A673 (cell line): ENCODE measurements at places on chromosomes 4 and X.
A peak's percentile ranks its signal among the peaks of the same experiment; 100 is the strongest.

- DNase-seq = no peak
Observed at GRCh38 chr4:70236125-70236524, 6.3 kb upstream of the CSN3 start.

DNA sequence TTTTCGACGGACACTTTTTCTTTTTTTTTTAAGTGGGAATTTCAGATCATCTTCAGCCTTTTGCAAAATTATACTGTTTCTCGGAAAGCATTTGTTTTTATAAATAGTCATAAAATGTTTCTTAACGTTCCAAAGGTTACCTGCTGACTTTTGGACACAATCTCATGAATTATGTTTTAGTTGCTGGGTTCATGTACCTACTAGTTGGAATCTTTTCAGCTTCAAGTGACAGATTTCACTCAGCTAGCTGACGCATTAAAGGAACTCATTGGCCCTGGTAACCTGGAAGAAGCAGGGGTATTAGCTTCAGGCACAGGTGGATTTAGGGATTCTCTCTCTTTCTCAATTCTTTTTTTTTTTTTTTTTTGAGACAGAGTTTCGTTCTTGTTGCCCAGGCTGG lies 66.5 kb downstream of the TMEM131L start:
- DNase-seq = no peak

- DNase-seq = no peak
Observed at GRCh38 chr4:30461218-30461617, 259.0 kb upstream of the PCDH7 start.

DNA sequence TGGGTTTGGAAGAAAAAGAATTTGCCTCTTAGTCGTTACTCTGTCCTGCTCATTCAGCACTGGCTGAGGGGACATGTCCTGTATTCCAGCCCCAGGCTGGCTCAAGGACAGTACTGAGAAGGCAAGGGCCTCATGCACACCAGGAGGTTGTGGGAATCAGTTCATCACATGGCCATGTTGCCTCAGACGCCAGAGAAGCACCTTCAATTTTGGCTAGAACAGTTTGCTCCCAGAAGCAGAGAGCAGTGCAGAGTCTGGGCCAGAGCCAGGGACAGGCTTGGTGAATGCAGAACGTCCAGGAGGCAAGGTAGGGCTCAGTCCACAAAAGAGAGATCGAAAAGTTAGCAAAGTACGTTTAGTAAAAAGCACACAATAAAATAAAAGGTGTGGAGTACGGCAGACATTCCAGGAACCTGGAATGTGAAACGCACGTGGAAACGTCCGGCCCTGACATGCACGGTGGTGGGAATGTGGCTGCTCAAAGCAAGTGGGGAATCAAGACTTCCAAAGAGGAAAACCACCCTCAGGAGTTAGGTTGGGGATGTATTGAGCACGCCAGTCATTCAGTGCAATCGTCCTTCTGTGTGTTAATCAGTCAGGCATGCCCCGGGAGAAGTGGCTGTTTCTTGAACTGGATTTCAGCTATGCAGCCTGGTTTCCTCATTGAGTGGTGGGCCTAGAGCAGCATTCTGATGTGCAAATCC lies 1.2 kb upstream of the SLC2A9 start:
- DNase-seq = no peak

GRCh38 chr4:10335050-10335449 lies 122.2 kb downstream of the ZNF518B start:
- no peak for DNase-seq

- no peak for DNase-seq
Observed at GRCh38 chrX:153074262-153074899, 2.1 kb downstream of the PNMA6A start.

- no peak for DNase-seq
Observed at GRCh38 chrX:111376897-111377578, 35.0 kb downstream of the DCX start.

GRCh38 chrX:17527135-17527701 lies 152.2 kb downstream of the NHS start:
- no peak for DNase-seq

- no peak for DNase-seq
Observed at GRCh38 chr4:173859091-173859713, 329.2 kb upstream of the HAND2 start.

DNA sequence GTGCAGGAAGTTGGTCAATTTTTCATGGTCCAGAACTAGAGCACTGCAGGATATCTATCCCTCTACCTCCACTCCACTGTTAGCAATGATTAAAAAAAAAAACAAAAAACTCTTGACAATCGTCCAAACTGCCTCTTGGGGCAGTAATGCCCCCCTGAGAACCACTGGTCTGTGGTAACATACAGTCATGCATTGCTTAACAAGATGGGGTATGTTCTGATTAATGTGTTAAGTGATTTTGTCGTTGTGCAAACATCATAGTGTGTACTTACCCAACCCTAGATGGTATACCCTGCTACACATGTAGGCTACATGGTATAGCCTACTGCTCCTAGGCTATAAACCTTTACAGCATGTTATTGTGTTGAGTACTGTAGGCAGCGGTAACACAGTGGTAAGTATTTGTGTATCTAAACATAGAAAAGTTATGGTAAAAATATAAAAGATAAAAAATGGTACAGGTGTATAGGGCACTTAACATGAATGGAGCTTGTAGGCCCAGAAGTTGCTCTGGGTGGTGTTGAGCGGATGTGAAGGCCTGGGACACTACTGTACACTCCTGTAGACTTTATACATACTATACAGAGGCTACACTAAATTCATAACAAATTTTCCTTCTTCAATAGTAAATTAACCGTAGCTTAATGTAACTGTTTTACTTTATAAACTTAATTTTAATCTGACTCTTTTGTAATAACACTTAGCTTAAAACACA lies 34.1 kb downstream of the ART3 start:
- DNase-seq = peak; percentile 2

GRCh38 chr4:151568966-151569365 lies 160.0 kb downstream of the FHIP1A start:
- no peak for DNase-seq

DNA sequence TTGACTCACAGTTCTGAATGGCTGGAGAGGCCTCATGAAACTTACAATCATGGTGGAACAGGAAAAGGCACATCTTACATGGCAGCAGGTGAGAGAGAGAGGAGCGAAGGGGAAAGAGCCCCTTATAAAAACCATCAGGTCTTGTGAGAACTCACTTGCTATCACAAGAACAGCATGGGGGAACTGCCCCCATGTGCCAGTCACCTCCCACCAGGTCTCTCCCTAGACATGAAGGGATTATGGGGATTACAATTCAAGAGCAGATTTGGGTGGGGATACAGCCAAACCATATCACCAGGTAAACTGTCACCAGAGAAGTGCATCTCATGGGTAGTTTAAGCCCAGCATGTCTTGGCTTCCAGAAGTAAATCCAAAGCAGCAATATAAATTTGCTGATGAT lies 7.5 kb upstream of the SMARCA5 start:
- no peak for DNase-seq
